ENCODE measurements at places on chromosomes 4 and X. TPM values are rescaled to one million over a fixed set of nuclear protein-coding genes. Genes with fewer than 3 reads are reported as not detected.

DNA sequence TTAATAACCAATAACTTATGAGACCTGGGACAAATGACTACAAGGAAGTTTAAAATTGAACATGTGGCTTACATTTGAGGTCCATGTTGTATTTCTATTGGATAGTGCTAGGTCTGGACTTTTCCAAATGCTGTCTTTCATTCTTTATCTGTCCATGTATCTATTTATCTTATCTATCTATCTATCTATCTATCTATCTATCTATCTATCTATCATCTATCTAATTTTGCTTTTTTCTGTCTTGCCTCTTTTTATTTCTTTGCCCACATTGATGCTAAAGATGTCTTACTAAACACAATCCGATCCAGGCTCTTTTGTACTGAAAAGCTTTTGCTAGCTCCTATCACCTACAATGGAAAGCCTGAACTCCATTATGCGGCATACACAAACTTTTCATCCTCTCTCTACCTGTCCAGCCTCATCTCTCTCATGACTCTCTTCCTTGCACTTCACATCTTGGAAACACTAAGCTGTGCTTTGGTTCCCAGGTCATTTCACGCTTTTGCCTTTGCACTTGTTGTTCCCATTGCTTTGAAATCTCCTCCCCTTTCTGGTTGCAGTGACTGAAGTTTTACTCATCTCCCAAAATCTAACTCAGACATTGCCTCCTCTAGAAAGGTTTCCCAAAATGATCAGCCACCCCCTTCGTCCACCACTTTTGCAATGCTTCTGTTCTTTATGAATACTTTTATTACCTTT lies 107.2 kb downstream of the SYNPO2 start:
- no peak for ATAC-seq

GRCh38 chr4:132642016-132642817 lies 506.9 kb upstream of the PCDH10 start:
- no peak for ATAC-seq

GRCh38 chr4:153215921-153216320 lies 11.7 kb downstream of the TRIM2 start:
- ATAC-seq = peak; percentile 62

- peak; percentile 82 for ATAC-seq
These were observed 201.1 kb upstream of the MBNL3 start for GRCh38 chrX:132689612-132690563.

DNA sequence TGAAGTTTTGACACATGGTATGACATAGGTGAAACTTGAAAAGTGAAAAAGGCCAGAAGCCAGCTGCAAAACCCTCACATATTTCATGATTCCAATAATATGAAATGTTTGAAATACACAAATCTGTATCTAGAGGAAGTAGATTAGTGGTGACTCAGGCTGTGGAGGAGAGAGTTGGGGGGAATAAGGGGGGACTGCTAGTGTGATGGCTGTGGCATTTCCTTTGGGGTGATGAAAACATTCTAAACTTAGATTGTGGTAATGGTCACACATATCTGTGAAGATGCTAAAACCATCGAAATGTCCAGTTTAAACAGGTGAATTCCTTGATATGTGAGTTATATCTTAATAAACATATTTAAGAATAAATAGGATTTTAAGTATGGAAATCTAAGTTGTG lies 343.5 kb upstream of the SFRP2 start:
- no peak for ATAC-seq

DNA sequence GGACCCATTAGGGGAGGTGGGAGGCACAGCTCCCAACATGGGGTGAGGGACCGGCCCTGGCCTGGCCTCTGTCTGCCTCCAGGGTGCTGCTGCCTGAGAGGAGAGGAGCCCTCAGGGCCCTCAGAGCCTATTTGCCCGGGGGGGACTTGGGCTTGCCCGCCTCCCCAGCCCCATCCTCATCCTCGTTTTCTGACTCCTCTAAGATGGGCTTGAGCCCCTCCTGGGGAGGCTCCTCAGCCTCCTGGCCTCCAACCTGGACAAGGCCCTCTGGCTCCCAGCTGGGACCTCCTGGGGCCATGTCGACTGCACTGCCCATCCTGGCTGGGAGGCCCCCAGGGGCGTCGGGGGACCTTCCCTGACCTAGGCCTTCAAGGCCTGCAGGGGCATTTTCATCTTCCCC lies 2.8 kb downstream of the PNMA6F start:
- ATAC-seq = no peak

- no peak for ATAC-seq
These were observed 57.8 kb upstream of the BEND2 start for GRCh38 chrX:18278449-18278848.

- no peak for ATAC-seq
These were observed 1.7 kb upstream of the USP53 start for GRCh38 chr4:119210775-119211174.

DNA sequence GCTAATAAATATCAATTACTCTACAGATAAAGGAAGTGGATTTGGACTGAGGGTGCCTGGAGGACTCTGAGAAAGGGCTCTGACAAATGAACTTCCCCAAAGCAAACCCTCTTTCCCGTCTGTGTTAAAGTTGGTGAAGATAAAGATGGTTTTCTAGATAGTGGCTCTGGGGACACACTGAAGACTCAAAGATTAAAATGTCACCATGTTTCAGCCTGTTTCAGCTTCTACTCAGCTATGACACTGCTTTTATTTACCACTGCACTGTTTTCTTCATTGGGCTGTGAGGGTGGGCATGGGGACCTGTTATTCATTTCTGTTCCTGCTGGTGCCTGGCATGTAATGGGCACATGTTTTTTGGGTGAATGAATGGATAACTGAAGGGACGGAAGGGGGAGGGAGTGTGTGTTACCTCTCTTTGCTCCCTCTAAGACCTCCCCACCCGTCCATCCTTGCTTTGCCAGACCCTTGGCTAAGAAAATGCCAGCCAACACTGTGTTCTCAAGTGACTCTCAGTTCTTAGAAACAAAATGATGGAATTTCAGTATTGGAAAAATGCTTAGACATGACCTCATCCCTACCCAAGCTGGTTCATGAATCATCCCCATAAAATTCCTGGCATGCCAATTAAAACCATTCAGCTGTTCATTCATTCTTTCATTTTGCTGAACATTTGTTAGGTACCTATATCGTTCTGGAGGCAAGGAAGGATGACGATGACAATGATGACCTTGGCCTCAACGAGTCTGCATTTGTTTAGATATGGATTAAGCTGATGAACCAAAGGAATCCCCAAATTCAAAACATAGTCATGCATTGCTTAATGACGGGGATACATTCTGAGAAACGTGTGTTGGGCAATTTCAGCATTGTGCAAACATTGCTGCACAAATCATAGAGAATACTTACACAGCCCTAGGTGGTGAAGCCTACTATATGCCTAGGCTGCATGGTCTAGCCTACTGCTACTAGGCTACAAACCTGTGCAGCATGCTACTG lies 13.4 kb upstream of the STK32B start:
- peak; percentile 14 for ATAC-seq

FAAH2 gene
- total RNA-seq = 1.6 TPM

PALLD gene
- total RNA-seq = 25.3 TPM
